ENCODE measurements at places on chromosomes 3 and 15.
A peak's percentile ranks its signal among the peaks of the same experiment; 100 is the strongest.

DNA sequence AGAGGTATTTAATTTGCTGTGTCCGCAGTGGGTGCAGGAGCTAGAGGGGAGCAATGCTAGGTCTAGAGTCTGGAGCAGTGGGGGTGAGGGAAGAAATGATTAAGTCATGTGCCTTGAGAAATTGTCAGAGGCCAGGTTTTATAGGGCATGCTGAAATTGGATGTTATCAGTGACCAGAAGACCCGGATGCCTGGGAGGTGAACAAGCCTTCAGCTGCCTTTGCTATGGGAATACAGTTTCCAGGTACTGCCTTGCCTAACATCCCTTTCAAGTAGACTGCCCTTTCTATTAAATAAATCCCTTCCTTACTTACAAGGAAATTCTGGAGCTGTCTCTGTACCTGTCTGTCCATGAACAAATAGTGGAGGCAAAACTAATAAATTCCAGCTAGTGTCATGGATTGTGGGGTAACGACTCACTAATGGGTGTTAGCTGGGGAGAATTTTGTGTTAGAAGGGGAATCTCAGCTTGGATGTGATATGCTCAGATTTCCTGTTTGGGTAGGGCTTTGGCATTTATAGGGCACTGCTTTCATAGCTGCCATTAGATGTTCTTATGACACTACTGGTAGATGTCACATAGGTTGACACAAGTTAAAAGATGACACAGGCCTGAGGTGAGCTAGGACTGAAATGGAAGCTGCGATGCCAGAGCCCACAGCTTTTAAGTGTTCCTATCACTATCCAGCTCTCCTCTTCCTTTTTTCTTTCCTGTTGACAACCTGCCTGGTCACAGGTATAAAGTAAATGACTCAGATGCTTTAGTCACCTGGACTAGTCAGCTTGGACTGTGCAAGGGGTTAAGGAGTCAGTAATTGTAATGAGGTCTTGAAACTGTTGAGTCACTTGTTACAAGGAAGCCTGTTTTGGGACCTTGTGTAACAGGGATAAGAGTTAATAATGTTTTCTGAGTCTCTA, 21.3 kb downstream of the CHD2 start:
- no peak for DNase-seq

- DNase-seq: no peak
These were observed 316.7 kb downstream of the TLE3 start for GRCh38 chr15:69780981-69781380.

DNA sequence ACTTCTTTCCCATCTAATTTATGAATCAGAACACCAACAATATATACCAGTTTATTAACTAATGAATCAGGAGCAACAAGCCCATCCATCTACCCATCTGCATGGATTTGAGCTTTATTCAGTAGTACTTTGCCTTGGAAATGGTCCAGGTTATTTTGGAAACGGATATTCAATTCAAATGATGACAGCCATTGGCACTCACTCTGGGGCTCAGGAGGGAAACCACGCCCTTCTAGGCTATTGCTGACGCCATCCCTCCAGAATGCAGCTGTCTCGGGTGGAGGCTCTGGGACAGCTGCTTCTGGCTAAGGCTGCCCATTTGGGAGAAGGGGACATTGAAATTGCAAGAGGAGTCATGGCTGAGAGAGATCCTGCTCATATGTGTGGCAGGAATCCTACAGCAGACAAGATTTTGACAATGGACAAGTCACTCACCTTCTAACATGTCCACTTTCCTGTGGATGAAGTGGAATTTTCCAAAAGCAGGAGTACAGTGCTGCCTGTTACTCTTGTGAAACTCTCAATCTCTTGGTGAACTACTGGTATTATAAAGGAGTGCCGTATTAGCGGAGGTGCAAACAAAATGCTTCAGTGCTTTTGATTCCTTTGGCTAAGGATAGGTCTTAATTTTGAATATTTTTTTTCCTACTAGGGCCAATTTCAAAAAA, 29.3 kb upstream of the TRAK1 start:
- DNase-seq: peak; percentile 59

- DNase-seq: no peak
These were observed 203.1 kb upstream of the SEMA6D start for GRCh38 chr15:47514200-47514652.

DNA sequence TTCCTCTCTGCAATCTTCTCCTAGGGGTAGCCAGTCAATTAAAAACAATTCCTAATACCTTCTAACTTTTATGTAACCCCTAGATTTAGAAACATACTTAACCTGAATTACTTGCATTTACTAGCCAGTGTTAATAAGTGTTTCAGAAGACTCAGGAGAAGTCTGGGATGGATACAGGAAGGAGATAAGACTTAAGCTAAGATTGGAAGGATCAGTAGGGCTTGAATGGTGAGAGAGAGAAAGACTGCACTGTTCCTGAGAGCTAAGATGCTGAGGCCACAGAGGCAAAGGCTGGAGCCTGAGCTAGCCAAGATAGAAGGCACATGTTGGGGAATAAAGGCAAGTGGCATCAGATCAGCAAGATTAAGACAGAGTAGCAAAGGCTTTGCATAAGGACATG, 30.1 kb upstream of the CADPS start:
- DNase-seq: no peak

DNA sequence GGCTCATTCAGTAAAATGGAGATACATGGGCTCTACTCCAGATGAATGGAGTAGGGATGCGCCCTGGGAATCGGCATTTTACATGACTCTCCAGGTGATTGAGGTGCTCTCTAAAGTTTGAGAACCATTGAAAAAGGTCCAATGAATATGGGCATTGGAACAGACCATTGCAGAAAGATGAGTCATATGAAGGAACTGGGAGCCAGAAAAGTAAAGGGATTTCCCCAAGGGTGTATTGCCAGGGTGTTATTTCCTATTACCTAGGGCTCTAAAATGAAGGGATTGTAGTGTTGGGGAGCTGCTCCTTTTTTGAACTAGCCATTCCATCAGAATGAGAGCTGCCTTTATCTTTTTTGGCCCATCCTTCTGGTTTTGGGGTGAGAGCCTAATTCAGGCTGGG, 21.7 kb downstream of the CLDN11 start:
- no peak for DNase-seq

DNA sequence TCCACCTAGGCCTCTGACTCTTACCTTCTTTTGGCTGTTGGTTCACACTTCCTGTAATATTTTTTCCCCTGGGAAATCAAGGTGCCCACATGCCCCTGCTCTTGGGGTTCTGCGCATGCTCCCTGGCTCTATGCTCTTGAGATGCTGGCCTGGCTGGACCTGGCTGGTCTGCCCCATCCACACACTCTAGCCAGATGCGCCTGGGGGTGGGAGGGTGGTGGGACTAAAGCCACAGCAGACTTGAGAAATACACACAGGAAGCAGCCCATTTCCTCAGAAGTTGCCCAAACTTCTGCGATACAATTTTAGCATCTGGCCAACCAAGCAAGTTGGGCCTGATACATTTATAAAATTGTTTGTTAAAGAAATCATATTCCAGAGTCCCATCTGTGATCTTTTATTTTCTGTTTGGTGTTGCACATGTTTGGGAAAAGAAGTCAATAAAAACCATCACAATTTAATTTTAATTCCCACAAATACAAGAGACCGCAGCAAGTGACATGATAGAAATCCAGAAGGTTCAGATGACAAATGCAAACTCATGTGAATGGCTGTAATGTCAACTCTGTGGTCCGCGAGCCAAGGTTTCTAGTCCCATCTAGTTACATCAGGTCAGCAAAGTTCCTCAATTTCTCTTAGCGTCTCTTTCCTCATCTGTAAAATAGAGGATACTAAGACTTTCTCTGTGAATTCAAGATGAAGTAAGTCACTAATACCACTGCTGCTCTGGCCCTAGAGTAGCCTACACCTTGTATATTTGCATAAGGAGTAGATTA, 55.9 kb upstream of the MEF2A start:
- DNase-seq: no peak

GRCh38 chr3:195245531-195245951, 25.4 kb downstream of the XXYLT1 start:
- no peak for DNase-seq

DNA sequence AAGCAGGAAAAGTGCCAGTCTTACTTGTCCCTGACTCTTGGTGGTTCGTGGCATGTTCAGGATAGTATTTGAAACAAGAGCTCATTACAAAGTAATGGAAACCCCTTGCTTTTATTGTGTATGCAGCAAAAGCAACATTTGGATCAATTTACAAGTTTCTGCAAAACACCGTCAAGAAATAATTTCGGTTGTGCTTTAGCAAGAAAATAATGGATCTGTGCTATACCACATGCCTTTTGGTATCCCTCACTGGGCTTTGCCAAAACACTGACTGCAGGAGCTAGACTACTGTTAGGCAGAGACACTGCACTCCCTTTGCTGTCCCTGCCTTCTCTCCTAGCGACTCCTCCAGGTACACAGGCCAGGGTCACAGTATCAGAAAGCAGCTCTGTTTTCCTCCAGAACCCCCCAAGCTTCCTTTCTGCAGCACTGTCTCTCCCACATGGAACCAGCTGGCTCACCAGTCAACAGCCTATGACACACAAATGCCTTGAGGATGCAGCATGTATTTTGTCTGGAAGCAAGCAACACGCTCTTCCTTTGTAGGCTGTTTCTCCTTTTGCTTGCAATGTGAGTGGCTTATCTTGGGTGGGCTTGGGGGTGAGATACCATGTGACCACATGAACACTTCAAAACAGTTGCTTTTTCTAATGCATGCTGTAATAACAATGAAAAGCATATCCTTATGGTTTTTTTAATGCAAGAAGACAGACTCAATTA, 111.4 kb downstream of the PGPEP1L start:
- DNase-seq: peak; percentile 28

- no peak for DNase-seq
These were observed 101.0 kb upstream of the THBS1 start for GRCh38 chr15:39479911-39480310.

DNA sequence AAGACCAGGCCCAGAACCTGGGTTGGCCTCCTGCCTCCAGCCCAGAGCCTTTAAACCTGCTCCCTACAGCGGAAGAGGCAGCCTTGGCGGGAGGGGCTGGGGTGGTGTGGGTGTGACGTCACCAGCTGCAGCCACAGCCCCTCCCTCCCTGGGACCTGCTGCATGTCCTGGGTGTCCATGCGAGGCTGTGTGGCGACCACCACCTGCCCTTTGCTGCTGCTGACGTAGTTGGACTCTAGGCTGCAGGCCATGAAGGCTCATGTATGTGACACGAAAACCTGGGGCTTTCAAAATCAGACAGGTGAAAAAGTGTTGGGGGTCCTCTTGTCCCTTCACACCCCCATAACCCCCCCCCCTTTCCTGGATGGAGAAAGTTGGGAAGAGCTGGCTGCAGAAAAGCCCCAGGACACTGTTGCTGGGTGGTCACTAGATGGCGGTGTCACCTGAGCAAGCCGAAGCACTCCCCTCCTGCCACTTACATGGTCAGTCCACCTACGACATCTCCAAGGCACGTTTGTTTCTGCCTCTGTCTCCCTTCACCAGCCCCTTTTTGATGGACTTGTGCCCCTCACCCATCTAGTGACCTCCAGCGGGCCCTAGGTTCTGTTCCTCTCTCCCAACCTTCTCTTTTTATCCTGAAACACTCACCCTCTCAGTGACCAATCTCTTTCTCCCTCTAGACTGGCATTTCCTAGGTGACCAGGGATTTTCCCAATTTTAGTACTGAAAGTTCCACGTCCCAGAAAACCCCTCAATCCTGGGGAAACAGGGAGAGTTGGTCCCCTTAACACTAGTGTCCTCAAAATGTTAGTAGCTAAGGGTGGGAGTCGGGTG, 35.2 kb downstream of the SLC6A20 start:
- no peak for DNase-seq

DNA sequence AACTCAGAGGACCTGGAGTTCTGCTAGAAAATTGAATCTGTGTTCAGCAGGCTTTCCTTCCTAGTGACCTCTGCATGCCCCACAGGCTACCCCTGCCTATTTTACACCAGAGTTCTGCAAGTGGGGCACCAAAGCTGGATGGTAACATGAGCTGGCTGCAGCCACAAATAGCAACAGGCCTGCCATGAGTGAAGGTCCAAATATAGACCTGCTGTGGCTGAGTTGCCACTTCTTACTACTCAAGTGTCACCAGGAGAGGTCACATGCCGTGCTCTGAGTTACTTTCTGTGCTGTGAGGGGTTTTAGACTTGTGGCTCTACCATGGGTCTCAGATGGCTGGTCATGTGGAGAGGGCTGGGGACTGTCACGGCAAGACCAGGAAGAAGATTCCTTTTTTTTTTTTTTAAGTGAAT, at the start of gene FSD2:
TSS of gene FSD2 (minus strand) at position 76 of the 413 bp plus-strand sequence. CDS start 18,679 bp downstream, outside the sequence.
- no peak for DNase-seq

- no peak for DNase-seq
These were observed 25.6 kb downstream of the TIGIT start for GRCh38 chr3:114319453-114319852.

GRCh38 chr15:98823616-98824015, 175.3 kb downstream of the IGF1R start:
- no peak for DNase-seq

GRCh38 chr3:29605845-29606244, 325.0 kb downstream of the RBMS3 start:
- DNase-seq: no peak

DNA sequence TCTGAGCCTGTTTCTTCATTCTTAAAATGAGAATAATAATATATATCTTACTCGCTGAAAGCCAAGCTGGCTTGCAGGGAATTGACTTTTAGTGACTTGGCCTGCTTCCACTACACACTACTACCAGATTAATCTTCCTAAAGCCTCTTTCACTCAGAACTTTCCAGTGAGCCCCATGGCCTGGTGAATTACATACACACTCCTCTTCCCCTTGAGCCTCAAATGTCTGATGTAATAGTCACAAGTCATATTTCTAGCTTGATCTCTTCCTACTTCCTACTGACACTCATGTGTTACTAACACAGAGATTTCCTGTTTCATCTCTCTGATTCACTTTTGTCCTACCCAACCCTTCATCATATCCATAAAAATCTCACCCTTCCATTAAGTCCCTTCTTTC, 82.7 kb upstream of the SOX2 start:
- DNase-seq: no peak

- DNase-seq: no peak
These were observed 16.2 kb downstream of the ACAD11 start for GRCh38 chr3:132643366-132643765.

DNA sequence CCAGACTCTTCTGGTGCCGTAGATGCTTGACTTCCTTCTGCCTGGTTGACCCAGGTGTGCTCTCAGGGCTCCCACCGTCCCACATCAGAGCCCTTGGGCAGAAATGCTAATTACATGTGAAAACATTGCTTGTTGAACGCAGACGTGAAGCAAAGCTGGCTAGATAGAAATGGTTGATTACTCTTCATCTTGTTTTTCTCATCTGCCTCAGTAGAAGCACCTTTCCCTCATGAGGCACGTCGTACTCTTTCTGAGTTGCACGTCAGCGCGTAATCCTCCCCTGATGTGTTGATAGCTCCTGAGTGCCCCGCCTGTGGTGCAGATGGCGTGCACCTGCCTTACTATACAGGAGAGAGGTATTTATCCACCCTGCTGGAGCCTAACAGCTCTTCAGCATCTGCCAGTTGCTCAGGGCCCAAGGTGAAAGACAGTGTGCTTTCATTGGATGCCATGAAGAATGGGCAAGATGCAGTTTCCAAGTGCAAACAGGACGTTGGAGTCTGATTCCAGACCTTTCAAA, 18.1 kb downstream of the MAP6D1 start:
- DNase-seq: no peak

GRCh38 chr15:39267685-39268084, 313.2 kb upstream of the THBS1 start:
- DNase-seq: no peak

- no peak for DNase-seq
These were observed 170.2 kb downstream of the FNDC3B start for GRCh38 chr3:172209333-172210321.

GRCh38 chr3:49244581-49245205, 32.3 kb downstream of the C3orf62 start:
- no peak for DNase-seq
